ENCODE measurements at places on chromosomes 3 and 15.

DNA sequence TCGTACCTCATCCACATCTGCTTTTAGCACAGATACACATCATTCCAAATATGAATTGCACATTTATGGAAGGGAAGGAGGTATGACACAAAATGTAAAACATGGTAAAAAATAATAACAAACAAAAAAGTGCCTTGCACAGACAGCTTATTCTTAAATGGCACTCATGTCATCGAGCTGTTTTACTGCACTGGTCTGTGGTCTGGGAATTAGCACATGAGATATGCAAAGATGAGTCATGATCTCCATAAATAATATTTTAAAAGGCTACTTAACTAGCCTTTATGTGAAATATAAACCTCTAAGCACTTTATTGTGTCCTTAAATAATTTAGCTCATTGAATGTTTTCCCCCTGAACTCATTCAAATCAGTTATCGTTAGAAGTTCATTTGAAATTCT is 142.2 kb upstream of the ZNF385D start:
- peak; percentile 2 for DNase-seq

DNA sequence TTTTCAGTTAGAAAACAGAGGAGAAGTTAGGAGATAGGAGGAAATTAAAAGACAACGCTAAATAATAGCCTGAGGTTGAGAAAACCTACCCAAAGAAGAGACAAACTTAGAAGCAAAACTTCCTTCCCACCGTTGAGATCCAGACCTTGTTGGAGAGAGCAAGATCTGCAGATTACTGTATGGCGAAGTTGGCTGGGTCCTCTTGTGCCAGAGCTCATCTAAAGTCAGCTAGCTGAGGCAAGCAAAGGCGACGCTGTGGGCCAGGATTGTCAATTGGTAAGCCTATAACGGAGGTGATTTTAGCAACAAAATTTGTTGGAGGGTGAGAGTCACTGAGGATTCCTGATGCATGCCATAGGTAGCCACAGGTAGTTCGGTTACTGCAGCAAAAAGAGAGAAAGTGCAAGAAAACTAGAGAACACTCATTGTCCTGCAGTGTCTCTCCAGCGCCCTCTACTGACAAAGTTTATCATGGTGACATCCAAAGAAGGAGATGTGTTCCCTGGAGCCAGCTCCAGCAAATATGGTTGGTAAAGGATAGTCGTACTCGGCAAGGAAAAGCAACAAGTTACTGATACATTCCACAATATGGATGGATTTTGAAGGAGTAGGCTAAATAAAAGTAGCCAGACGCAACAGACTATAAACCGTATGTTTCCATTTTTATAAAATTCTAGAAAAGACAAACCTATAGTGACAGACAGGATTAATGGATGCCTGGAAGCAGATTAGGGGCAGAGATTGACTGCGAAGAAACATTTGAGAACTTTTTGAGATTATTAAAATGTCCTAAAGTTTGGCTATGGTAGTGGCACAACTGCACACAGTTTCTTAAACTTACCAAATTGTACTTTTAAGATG is 9.8 kb upstream of the OR5K4 start:
- DNase-seq = peak; percentile 48

DNA sequence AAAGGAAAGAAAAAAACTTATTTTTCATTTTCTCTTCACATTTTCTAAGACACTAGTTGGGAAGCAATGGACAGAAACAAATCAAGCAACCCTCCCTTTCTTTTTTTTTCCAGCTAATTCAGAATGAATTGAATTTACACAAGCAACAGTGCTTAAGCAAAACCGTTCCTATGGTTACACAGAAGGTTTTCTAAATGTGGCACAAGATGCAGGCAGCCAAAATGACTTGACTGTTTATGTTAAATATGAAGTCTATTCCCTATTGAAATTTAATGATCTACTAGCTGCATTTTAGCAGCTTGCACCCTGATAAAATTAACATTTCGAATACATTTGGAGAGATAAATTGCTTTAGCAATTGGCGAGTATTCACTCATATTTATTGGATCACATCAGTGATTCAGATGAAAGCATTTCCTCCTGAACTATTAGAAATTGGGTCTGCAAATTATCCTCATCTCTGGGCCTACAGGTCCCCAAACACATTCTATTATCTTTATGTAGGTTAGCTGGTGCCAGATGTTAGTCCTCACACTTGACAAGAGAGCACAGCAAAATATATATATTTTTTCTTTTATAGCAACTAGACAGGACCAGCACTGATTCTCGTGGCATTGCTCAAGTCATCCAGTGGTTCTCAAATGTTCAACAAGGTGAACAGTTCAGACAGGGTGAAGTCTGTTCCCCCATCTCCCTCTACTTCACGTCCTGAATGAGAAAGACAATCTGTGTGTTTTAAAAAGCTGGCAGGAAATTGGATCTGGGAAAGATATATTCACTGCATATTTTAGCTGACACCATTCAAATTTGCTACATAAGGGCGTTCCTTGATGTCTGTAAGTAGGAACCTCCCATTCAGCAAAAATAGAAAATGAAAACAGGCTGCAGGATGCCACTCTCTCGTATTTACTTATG is 463.6 kb upstream of the KCNMB2 start:
- DNase-seq = no peak

- DNase-seq = peak; percentile 16
Observed at GRCh38 chr3:149128821-149129220, 617 bp upstream of the HPS3 start.

- DNase-seq = no peak
Observed at GRCh38 chr3:133424937-133425869, 25.3 kb downstream of the BFSP2 start.

DNA sequence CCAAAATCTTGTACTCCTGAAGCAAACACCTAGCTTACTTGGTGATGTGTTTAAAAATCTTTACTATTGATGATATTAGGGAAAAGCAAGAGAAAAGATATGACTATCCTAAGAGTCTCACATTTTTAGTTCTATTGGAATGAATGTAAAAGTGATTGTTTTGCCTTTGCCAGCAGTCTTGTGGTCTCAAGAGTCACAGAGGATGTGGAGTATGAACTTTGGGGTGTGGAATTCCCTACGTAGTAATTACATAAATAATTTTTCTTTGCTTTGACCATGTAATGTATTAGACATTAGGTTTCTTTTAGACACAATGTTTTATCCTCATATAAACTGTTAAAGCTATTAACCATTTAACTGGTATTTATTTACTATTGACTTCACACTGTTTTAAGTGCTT is 387.6 kb downstream of the NAALADL2 start:
- DNase-seq = no peak

- no peak for DNase-seq
Observed at GRCh38 chr3:50179710-50180109, 11.7 kb upstream of the GNAT1 start.

GRCh38 chr15:66907826-66908743 is 157.3 kb upstream of the SMAD3 start:
- no peak for DNase-seq

- no peak for DNase-seq
Observed at GRCh38 chr3:43009547-43009946, 30.4 kb downstream of the GASK1A start.

GRCh38 chr15:84840255-84840654 is 23.1 kb downstream of the ALPK3 start:
- DNase-seq = no peak

DNA sequence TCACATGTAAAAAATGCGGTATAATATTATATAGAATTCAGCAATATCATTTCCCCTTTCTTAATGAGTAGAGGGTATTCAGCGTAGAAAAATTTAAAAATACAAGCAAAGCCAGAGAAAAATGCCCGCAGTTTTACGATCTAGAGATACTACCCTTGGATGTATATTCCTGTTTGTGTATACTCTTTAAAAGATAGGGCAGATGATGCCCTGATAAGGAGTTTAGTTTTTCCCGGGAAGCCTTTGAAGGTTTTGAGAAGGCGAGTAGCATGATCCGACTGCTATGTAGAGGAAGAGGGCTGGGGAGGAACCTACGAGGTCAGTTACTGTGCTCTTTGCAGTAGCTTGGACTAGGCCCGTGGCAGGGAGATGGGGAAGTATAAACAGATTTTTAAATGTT is 1.2 kb downstream of the YEATS2 start:
- DNase-seq = peak; percentile 25

GRCh38 chr3:14631687-14632441 is 19.7 kb upstream of the CCDC174 start:
- no peak for DNase-seq

GRCh38 chr3:153221748-153222162 is 59.7 kb downstream of the RAP2B start:
- peak; percentile 70 for DNase-seq

DNA sequence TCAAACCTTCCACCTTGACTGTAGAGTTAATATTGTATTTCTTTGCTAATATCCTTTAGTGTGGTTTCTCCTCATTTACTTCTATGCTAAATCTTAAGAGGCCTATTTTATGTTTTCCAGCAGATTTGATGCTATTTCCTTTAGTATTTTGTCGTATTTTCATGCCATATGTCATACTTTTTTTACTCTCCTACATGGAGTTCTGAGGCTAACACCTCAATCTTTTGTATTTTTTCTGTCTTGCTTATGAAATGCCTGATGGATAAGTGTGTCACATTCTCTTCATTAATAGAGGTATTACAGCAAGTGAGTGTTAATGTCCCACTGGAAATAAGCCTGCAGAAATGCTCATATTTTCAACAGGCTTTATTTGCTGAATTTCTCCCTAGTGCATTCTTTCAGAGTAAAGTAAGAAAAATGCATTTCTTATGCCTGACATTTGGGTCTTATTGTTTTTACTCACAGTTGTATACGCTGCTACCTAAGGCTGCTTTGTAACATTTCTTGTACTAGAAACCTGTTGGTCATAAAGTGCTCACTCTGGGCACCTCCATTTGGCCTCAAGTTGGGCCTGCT is 63.2 kb downstream of the DIPK2A start:
- no peak for DNase-seq

- no peak for DNase-seq
Observed at GRCh38 chr15:47586653-47587224, 130.6 kb upstream of the SEMA6D start.

GRCh38 chr15:77002954-77003912 is 8.3 kb downstream of the PSTPIP1 start:
- no peak for DNase-seq

- DNase-seq = peak; percentile 31
Observed at GRCh38 chr15:52183562-52184173, 7.5 kb downstream of the GNB5 start.

- no peak for DNase-seq
Observed at GRCh38 chr3:59831394-59831793, 781.6 kb upstream of the CFAP20DC start.

DNA sequence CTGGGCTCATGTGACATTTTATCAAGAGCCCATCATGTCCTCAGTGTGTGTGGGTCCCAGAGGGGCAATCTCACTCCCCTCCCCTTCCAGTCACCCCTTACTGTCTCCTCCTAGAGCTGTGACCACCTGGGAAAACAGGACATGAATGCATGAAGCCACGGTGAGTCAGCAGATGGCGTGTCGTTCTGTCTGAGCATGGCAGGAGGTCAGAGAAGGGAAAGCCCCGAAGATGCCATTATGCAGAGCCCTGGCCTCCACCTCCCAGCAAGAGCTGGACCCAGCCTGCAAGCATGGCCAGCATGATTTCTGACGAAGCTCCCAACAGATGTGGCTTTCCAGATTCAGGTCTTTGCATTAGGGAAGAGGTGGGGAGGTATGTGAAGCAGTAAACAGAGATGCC is 118.5 kb downstream of the TLE3 start:
- peak; percentile 87 for DNase-seq

- peak; percentile 86 for DNase-seq
Observed at GRCh38 chr3:46629551-46630517, 17.5 kb downstream of the FAM240A start.

DNA sequence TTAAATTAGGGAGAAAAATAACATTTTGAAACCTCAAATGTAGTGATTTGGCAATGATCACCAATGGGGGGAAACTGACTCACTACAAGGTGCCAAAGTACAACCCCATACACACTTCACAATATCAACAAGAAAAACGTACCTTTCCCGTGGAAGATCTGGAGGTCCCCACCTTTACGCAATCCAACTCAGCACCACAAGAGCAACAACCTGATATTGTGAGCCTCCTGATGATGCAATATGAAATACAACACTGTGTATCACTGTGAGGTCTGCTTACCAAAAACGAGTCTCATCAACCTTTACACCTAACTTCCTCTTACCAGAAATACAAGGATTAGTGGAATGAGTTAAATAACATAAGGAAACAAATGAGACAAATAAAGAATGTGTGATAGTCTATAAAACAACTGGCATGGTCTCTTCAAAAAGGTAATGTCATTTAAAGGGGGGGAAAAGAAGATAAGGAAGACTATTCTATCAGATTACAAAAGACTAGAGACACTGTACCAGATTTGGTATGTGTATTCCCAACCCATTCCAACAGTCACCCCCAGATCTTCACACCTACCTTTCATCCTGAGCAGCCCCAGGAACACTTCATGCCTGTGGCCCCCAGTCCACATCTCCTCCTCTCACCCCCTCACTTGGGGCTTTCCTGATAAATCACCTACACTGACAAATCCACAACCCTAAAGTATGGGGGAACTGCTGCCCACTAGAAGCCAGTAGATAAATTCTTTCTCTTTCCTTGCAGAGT is 27.7 kb downstream of the DLG1 start:
- no peak for DNase-seq

DNA sequence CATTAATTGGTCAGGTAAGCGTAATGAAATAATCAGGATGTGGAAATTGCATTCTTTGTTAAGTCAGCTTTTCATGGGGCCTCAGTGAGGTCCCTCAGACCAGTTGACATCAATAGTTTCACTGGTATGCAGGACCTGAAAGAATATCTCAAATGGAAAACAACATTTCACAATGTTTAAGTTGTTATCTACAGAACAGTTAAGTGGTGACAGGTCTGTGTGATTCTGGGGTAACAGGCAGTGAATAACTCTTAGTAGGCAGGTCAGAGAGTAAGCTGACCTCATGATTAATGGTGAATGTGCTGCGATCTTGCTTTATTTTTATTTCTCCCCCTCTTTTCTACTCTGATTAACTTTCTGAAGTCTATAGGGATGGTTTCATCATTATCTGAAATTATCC is 28.9 kb upstream of the ACP3 start:
- no peak for DNase-seq

DNA sequence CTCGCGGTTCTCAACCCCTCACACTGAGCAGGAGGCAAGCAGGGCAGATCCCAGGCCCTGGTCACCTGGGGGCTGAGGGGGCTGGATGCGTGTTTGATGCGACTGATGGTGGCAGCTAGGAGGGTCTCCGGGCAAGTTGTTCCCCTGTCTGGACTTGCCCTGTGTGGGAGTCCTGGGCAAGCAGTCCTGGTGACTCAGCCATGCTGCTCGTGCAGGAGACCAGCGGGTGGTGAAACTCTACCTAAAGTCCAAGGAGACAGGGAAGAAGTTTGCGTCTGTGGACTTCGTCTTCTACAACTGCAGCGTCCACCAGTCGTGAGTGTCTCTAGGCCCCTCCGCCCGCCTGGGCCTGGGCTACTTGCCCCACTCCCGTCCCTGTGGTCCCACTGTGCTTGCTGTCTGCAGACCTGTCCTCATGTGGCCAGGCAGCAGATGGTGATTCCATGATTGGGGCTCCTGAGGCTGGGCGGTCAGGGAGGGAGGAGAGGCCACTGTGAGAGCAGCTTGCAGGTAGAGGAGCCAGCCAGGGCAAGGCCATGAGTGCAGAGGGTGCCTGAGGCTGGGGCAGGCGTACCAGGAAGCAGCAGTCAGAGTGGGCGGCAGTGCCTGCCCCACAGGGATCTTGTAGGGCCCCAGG is 23.1 kb downstream of the PLXNA1 start:
- no peak for DNase-seq
